ENCODE measurements at places on chromosomes 5 and 9.

DNA sequence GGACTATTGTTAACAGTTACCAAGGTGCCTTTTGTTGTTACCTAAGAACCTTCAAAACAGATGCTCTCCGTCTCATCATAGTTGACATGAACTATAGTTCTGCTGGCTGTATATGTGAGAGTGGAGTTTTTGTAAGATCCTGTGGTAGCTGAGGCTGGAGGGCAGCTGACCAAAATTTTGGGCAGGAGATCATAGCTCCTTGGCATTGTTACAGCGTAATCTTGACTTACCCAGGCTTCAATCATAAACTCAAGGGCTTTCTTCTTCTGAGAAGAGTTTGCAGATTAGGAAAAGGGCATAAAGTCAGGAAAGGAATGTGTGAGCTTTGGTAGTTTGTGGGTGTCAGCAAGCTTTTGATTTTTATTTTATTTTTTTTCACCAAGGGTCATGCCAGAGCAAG is 34.5 kb downstream of the RCL1 start:
- DNase-seq = no peak

- no peak for DNase-seq
These were observed 298.2 kb downstream of the KIF4B start for GRCh38 chr5:155311721-155312120.

DNA sequence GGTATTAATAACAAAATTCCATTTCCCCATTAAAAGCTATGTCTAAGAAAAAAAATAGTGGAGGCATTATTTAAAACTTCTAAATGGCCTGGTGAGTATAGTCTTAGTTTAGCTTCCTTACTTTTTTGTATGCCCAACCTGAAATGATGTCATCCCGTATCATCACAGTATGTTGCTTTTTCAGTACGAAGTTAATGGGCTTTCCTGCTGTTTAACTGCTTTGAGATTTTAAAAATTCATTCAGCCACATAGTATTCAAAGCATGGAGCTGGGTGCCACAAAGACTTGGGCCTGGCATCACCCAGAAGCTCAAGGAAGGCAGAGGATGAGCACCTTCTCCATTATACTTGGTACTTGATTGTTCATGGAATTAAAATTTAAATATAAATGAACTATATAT is 7.4 kb downstream of the F2RL2 start:
- peak; percentile 35 for DNase-seq

GRCh38 chr5:172319708-172320441 is 36.3 kb upstream of the UBTD2 start:
- no peak for DNase-seq

- DNase-seq = no peak
These were observed 75.6 kb downstream of the DMRTA1 start for GRCh38 chr9:22522206-22522740.

GRCh38 chr5:38121420-38121819 is 136.9 kb upstream of the EGFLAM start:
- no peak for DNase-seq

DNA sequence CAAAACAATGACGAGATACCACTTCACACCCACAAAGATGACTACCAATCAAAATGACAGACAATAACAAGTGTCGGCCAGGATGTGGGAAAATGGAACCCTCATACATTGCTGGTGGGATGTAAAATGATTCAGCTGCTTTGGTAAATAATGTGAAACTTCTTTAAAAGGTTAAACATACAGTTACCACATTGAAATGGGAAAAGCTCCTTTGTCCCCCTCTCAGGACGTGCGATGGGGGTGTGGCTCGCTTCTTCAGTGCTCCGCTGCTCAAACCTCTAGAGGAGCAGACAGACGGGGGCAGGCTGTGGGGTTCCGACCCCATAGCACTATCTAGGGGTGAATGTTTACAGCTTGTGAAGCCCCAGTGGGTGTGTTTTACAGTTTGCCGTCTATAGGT is 8.0 kb upstream of the PLPP6 start:
- no peak for DNase-seq

GRCh38 chr9:121598965-121599871 is 52.2 kb upstream of the DAB2IP start:
- DNase-seq = peak; percentile 78

- no peak for DNase-seq
These were observed 44.4 kb downstream of the AK8 start for GRCh38 chr9:132833550-132834121.

DNA sequence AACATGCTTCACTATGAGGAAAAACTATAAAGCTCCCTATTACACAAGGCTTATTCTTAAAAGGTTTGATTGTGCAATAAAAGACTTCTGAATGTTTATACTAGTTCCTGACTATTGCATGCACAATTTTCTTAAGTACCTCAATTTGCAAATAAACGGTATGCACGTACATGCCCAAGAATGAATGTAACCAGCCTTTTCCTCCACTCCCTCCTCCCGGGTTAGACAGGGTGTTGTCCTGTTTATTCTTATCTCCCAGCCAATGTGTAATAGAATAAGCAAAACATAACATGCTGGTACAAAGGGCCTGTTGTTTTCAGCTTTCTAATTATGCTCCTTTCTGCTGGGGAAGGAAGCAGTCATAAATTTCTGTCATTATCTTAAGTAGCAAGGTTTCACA is 79.1 kb downstream of the AOPEP start:
- DNase-seq = no peak

GRCh38 chr5:160434022-160434531 is 12.4 kb downstream of the PTTG1 start:
- DNase-seq = no peak

DNA sequence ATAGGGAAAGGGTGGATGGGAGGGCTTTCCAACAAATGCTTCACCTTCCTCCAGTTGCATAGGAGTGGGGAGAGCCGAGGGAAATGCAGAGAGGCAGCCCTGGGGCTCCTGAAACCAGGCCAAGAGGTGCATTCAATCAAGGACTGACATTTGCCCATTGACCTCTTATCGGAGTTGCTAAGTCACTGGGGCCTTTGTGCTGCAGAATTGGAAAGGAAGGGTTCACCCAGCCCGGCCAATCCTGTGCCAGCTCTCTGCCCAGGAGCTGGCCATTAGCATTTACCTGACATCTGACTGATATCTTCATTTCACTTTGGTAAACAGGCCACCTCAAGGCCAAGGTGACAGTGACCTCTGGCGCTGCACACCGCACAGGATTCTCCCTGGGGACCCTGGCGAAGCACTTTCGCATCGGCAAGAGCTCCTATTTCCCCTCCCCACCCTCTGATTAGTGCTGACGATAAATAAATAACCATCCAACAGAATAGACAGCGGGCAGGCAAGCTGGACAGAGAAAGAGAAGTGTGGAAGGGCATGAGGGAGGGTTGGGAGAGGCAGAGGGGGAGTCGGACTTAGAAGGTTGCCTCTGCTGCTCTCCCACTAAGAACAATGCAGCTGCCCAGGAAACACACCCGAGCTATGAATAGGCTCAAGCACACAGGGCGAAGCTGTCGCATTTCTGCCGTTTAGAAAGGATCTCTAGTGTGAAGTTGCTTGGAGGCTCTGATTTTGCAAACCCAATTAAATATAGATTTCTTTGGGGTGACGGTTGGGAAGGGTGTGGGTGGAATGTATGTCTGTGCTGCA is 57.0 kb upstream of the BOD1 start:
- no peak for DNase-seq

GRCh38 chr9:115627511-115627910 is 509.6 kb upstream of the TNC start:
- DNase-seq = no peak

DNA sequence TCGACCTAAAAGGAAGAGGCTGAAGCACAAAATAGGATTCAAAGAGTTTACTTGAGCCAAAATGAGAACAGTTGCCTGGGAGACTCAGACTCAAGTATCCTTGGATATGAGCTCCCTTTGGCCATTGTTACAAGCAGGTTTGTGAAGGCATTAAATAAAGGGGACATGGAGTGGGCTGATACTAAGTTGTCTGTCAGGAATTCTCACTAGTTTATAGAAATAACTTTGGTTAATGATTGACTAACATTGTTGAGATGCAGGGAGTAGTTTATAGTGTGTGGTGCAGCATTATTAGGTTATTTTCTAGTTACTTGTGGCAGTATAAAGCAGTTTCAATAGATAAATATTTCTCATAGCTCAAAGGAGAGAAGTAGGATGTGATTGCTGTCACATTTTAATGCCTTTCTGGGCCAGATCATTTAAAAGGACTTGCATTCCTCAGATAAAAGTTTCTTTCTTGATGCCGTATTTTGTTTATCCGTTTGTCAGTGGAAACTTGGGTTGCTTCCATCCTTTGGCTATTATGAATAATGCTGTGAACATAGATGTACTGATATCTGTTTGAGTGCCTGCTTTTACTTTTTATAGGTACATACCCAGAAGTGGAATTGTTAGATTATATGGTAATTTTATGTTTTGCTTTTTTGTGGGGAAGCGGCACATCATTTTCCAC is 9.1 kb downstream of the AP3S1 start:
- no peak for DNase-seq

GRCh38 chr9:105816202-105816744 is 121.9 kb downstream of the TMEM38B start:
- no peak for DNase-seq

DNA sequence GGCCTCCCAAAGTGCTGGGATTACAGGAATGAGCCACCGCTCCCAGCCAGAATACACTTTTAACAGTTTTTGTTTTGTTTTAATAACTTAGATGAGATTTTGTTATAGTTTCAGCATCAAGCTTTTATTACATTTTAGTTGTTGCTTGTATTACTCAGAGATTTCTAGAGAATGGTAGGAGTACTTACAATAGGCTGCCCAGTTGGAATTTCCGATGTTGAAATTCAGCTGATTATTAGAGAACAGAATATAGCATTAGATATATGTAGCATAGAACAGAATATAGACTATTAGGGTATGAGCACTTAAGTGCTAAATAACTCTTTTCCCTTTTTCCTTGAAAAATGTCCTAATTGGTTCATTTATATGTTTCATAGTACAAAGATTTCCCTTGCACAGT is 6.2 kb downstream of the KDM4C start:
- no peak for DNase-seq

- no peak for DNase-seq
These were observed 29.7 kb upstream of the FAM169A start for GRCh38 chr5:74895906-74896305.

GRCh38 chr5:56612759-56613158 is 202.6 kb upstream of the MAP3K1 start:
- DNase-seq = no peak

DNA sequence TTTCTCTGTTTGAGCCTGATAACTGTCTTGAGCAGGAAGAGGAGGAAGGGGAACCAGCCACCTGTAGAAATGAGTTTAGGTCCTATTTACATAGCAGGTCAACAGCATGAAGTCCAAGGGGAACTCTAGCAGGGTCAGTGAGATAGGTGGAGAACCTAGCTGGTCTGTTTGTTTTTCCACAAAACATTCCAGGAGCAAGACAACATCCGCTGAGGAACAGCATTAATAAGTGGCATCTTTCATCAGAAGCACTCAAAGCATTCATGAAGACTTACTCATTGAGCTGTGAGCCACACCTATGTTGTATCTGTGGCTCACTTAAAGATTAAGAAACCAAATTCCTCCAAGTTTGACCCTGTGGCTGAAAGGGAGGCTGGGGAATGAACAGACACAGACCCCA is 115.9 kb downstream of the ACTBL2 start:
- DNase-seq = no peak

GRCh38 chr5:146076028-146076427 is 29.3 kb downstream of the PLAC8L1 start:
- DNase-seq = no peak

GRCh38 chr5:143932584-143932983 is 120.6 kb downstream of the HMHB1 start:
- DNase-seq = no peak

DNA sequence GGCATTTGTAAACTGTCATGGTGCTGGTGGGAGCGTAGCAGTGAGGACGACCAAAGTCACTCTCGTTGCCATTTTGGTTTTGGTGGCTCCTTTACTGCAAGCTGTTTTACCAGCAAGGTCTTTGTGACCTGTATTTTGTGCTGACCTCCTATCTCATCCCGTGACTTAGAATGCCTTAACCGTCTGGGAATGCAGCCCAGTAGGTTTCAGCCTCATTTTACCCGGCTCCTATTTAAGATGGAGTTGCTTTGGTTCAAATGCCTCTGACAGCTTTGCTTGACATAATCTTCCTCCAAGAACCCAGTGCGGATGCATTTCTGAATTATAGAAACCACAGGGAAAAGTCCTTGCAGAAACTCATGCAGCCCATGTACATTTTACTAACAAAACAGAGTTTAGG is 3.9 kb upstream of the RASGRF2 start:
- DNase-seq = no peak

GRCh38 chr9:121277518-121278295 is 9.7 kb downstream of the GSN start:
- no peak for DNase-seq

DNA sequence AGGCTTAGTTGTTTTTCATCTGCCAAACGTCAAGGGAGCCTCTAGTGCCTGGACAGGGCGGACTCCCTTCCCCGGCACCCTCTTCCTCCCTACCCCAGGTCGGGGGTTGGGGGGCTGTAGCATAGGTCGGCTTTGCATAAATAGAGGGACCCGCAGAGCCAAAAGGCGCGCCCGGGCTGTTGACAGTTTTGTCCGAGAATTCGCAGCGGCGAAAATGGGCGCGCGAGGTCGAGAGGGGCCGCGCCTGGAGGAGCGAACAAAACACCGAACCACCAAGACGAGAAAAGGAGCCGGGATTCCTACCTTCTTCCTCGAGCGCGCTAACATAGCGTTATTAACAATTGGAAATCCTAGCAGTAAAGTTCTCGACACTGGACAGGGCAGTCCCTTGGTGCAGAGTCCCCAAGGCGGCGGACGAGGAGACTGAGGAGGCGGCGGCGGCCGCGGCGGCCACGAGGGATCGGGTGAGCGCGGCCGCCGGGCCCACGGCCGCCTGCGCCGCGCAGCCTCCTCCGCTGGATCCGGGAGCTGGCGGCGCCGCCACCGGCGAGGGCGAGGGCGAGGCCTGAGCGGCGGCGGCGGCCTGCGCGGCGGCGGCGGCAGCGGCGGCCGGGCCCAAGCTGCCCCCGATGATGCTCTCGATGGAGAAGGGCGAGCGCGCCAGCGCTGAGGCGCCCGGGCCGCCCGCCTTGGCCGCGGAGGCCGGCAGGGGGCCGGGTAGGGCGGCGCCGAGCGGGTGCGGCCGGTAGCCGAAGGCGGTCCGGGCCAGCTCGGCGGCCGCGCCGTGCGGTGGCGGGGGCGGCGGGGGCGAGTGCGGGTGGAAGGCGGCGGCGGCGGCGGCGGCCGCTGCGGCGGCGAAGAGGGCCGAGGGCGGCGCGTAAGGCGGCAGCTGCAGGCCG is 1.7 kb downstream of the FOXD1 start:
- no peak for DNase-seq

GRCh38 chr5:111603446-111603827 is 91.1 kb upstream of the STARD4 start:
- no peak for DNase-seq

DNA sequence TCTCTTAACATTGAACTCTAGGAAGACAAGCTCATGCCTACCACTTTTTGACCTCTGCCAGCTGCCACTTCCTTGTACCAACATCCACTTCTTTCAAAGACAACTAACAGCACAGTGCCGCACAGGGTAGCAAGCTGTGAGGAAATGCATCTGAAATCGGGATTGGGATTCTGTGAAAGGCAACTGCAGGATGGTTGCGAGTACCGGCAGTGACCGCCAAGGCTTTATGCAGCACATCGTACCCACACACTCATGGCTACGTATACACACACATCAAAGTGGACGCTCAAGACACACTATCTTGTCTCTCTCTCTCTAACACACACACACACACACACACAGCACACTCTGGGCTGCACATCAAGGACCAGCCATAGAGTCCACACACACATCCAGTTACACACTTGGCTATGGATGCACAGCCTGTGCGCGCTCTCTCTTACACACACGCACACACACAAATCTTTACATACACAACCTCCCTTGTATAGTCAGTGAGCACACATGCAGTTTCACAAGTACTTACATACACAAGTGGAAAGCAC is 964 bp downstream of the HTR4 start:
- DNase-seq = no peak

GRCh38 chr9:91157883-91158282 is 203.8 kb downstream of the AUH start:
- DNase-seq = no peak
